MCF 10A (cell line): ENCODE measurements at places on chromosomes 12 and 14.

DNA sequence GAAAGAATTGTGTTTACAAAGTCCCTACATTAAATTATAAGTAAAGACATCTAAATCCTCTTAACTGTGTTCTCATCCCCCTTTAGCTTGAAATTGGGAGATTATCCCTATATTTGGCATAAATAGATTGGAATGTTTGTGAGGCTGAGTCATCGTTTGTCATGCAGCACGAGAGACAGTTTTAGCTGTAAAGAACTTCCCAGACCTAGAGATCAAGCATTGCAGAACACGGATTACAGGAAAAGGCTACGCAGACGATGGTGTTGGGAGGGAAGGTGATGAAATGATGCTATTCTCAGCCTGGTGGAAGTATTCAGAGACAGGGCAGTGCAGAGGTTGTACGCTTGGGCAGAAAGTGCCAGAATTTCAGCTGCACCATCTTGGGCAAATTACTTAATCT is 93.8 kb downstream of the PTPRB start:
- peaks cover 12% of the 10 kb centered on the region for H3K4me1 ChIP-seq
- peak; percentile 96 for DNase-seq
- H3K4me3 ChIP-seq = no peak overlapping the region
- no peaks in the 10 kb centered on the region for H3K27me3 ChIP-seq
- peak overlapping the region; percentile 28 for H3K27ac ChIP-seq

DNA sequence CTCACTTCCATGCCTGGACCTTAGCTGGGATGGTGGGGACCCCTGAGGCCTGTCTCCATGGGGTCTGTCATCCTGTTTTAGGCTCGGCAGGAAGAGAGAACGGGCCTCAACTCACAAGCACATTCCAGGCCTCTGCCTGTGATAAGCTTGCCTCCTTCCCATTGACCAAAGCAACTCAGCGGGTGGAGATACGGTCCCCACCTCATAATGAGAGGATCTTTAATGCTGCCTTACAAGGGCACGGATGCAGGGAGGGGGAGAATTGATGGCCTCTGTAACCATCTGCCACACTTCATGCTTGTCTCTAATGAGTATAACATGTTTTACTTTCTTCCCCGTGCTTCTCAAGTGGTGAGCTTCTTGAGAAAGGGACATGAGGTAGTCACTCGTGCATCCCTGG is 50.0 kb downstream of the GLT1D1 start:
- H3K36me3 ChIP-seq = no peaks in the 10 kb centered on the region
- DNase-seq = no peak

DNA sequence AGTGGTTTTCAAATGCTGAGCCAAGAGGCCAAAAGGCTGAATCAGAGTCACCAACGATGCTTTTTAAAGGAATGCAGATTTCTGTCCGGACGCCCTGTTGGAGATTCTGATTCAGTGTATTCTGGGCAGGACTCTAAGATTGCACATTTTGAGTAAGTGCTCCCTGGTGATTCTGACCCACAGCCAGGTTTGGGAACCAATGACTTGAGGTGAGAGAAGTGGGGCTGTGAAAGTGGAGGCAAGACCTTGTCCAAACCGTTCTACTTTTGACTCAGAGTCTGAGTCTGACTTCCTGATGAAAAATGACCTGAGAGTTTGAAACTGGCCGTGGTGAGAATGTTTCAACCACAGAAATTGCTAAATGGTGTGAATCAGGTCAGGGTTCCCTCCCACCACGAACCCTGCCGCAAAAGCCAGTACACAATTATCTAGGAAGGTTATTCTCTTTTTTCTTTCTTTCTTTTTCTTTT is 90.2 kb downstream of the NTN4 start:
- H3K4me3 ChIP-seq = peak overlapping the region; percentile 48
- no peaks in the 10 kb centered on the region for H3K36me3 ChIP-seq
- DNase-seq = peak; percentile 89
- no peaks in the 10 kb centered on the region for H3K27me3 ChIP-seq

DNA sequence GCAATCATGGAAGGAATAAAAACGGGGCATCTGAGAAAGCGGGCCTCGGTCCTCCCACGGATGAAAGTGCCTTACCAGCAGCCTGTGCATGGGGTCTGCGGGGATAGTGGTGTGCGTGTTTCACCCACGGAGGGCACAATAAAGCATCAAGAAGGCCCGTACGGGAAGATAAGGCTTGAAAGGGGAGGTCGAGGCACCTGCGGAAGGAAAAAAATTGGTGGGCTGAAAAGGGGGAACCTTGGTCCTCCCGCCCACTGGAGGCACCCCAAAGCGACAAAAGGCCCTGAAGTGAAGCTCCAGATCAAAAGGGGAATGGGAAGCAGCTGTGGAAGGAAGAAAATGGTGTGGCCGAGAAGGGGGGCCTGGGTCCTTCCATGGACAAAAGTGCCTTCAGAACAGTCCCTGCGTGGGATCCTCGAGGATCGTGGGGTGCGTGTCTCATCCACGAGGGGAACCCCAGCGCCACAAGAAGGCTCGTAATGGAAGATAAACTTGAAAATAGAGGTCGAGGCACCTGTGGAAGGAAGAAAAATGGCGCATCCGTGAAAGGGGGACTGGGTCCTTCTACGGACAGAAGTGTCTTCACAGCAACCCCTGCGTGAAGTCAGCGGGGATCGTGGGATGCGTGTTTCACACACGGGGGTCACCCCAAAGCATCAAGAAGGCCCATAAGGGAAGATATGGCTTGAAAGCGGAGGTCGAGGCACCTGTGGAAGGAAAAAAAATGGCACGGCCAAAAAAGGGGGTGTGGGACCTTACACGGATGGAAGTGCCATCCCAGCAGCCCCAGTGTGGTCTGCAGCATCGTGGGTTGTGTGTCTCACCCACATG is 276.9 kb downstream of the ALG10 start:
- no peaks in the 10 kb centered on the region for H3K36me3 ChIP-seq
- H3K27ac ChIP-seq = no peak overlapping the region
- no peaks in the 10 kb centered on the region for H3K4me1 ChIP-seq
- H3K27me3 ChIP-seq = no peaks in the 10 kb centered on the region
- DNase-seq = no peak

- H3K27ac ChIP-seq = no peak overlapping the region
- H3K27me3 ChIP-seq = peaks cover 12% of the 10 kb centered on the region
- H3K4me1 ChIP-seq = peaks cover 8% of the 10 kb centered on the region
- no peak for DNase-seq
- H3K36me3 ChIP-seq = no peaks in the 10 kb centered on the region
Measured at GRCh38 chr12:48110691-48111311, 4.9 kb upstream of the SENP1 start.
